Thymus (tissue), 14 donors: ENCODE measurements at places on chromosomes 4 and X.

DNA sequence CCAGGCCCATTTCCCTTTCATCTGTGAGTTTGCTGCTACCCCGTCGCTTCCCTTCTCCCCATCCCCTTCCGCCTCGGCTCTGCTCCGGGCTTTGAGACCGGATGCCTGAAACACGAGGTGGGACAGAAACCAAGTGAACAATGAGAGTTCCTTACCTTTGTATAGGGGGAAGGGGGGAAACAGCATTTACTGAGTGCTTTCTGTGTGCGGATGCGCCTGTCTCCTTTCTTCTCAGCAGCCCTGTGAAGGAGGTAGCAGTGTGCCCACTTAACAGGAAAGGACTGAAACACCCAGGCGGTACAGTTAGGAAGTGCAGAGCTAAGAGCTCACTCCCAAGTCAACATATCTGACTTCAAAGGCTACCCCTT, 43.2 kb upstream of the TMSB15B start:
- peak; percentile 18 for DNase-seq

- no peak for DNase-seq
Measured at GRCh38 chr4:13704035-13704434, 76.5 kb upstream of the BOD1L1 start.

DNA sequence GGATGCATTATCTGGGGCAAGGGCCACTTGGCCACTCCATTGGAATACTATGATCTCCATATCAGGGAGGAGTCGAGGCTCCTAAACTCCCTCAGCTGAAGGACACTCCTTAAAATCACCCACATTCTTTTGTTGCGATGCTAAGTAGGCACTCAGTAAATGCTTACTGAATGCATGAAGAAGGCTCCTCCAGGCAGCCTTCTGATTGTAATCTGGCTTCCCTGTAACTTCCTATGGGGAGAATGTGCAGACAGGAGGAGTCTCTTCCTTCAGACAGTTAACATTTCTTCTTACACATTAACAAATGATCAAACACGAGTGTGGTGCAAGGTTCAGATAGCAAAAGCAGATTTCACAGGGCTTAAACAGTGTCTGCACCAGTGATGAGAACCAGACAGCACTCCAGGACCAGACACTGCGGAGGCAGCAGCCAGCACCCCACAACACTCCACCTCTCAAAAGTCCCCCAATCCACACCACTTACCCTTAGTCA, 21.4 kb upstream of the USO1 start:
- no peak for DNase-seq

- no peak for DNase-seq
Measured at GRCh38 chrX:123878252-123878721, 18.4 kb downstream of the XIAP start.
